Karpas-422 (cell line): ENCODE measurements at places on chromosomes 12 and 14. TPM values are rescaled to one million over a fixed set of nuclear protein-coding genes. Genes with fewer than 3 reads are reported as not detected.

- no peak for DNase-seq
Measured at GRCh38 chr14:56888274-56888673, 78.0 kb upstream of the OTX2 start.

DNA sequence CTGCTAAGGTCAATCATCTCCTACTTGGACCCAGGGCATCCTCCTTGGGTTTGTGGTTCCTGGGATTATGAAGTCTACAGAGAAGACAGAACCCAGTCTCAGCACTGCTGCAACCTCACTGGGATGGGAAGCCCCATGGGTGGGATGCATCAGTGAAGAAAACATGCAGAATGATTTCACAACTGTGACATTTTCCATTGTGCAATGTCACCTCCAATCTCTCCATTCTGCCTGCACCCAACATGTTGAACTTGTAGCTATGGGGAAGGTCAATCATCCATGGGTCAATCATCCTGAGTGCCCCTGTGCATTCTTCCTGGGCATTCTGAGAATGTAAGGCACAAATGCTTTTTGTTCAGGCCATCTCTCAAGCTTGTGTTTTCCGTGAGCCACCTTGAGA is 1004.4 kb upstream of the TMEM132C start:
- DNase-seq: no peak

- DNase-seq: no peak
Measured at GRCh38 chr12:123251403-123252076, 18.3 kb downstream of the MTRFR start.

- no peak for DNase-seq
Measured at GRCh38 chr14:42517806-42518500, 911.3 kb downstream of the LRFN5 start.

DNA sequence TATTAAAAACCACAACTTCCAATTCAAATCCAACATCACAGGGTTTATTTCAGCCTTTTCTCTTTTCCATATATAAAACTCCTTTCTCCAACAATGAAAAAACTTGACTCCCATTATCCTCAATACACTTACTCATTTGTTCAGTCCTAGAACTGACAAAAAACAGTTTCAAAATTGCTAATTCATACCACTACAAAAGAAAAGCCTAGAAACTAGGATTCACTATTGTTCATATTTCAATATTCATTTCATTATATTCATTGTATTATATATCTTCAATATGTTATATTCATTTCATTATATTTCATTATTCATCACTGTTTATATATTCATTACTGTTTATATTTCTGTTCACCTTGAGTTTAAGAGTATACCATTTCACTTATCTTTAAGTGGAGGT is 85.8 kb downstream of the NUMB start:
- no peak for DNase-seq

GRCh38 chr14:89399594-89400068 is 17.4 kb downstream of the FOXN3 start:
- no peak for DNase-seq

The SMIM10L1 gene
- 4.9 and 9.0 TPM in 2 replicates for total RNA-seq

DNA sequence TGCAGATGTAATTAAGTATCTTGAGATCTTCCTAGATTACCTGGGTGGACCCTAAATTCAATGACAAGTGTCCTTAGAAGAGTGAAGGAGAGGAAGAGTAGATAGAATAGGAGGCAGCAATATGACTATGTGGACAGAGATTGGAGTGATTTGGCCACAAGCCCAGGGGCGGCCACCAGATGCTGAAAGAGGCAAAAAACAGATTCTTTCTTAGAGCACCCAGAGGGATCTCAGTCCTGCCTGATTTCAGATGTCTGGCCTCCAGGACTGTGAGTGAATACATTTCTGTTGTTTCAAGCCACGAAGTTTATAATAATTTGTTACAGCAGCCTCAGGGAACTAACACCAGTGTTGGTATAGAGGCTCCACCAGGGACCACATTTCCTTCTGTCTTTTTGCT is 67.3 kb downstream of the DACT1 start:
- no peak for DNase-seq

The PGF gene
- 3.5 and 8.3 TPM in 2 replicates for total RNA-seq

DNA sequence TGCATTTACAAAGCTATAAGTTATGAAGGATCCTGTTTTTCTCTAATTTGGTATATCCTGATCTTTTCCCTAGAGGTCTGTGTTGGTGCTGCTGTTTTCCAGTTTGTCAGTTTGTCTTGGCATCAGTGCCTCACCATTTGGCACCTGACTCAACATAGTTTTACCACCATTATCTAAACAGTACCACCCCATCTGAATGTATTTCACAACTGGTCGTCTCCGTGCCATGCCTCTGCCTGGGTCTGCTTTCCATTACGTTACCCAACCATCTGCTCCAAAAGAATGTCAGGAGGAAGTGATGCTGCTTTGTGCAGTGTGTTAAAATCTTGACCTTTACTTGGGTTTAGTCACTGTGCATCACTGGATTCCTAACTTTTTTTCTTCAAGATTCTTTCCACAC is 129.3 kb upstream of the RASSF8 start:
- DNase-seq: no peak

The KRT82 gene
- total RNA-seq: not detected in 2 replicates

GRCh38 chr12:95755261-95755865 is 35.2 kb downstream of the NTN4 start:
- DNase-seq: no peak

DNA sequence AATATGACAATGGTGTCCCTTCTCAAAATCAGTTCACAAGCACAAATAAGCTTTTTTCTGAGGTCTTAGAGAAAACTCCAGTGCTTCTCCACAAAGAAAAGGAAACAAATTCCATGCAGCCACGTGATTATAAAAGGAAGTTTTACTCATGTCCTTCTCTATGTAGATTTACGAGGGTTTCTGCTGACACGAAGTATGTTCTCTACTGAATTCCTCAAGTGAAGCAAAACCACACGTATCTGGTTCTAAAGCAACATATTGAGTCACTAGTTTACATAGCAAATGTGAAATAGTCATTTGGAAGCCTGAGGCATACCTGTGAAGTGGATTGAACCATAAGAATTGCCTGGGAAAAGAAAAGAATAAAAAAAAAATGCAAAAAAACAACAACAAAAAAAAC is 31.9 kb downstream of the BMP4 start:
- no peak for DNase-seq

The ARHGDIB gene
- 503 and 765 TPM in 2 replicates for total RNA-seq

DNA sequence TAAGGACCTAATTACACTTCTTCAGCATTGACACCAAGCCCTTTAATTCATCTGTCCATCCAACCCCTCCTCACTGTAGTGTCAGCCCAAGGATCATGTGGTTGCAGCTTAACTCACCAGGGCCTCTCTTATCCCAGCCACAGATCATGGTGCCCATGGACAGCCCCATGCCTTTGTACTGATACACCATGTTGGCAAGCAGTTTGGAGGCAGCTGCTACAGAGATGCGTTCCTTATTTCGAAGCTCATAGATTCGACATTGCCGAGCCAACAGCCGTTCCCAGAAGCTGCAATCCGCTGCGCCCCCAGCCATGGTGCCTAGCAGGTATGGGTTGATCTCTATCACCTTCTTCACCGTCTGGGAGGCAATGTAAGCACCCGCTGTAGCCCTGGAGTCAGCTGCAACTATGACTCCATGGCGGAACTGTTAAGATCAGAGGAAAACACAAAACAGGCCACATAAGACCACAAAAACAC is 1.4 kb downstream of the PSMB5 start:
- no peak for DNase-seq

DNA sequence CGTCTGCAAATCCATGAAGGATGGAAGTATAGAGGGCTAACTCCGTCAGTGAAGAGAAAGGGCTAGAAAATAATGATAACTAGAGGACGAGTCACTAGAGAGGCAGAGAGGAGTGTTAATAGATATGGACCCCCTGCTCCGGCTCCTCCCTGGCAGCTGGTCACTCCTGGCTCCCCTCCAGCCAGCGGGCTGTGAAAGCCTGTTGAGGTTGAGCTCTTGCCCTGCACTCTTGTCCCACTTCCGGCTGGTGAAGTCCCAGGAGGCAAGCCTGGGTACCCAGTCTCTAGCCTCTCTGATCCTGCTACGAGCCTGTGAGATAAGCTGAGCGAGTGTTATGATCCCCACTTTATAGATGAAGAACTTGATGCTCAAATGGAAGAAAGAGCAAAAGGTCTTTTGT is 90.3 kb downstream of the RFX4 start:
- DNase-seq: no peak

- no peak for DNase-seq
Measured at GRCh38 chr14:91108941-91109611, 4.8 kb upstream of the DGLUCY start.

- no peak for DNase-seq
Measured at GRCh38 chr12:10700581-10700980, 22.5 kb downstream of the YBX3 start.

- DNase-seq: no peak
Measured at GRCh38 chr12:2163177-2163941, 110.6 kb downstream of the CACNA1C start.

GRCh38 chr12:112998987-112999767 is 20.9 kb downstream of the OAS2 start:
- DNase-seq: no peak
